ENCODE measurements at places on chromosomes 1 and 21.

GRCh38 chr1:230851291-230851691 is 17.0 kb downstream of the C1orf198 start:
- peak; percentile 74 for DNase-seq

DNA sequence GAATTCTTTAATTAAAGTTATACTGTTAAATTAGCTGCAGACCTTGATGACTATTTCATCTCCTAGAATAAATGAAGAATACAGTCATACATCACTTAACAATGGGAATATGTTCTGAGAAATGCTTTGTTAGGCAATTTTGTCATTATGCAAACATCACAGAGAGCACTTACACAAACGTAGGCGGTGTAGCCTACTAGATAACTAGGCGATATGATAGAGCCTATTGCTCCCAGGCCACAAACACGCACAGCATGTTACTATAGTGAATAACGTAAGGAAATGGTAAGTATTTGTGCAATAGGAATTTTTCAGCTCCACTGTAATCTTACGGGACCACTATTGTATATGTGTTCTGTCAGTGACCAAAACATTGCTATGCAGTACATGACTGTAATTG is 37.6 kb upstream of the DESI2 start:
- DNase-seq = no peak

DNA sequence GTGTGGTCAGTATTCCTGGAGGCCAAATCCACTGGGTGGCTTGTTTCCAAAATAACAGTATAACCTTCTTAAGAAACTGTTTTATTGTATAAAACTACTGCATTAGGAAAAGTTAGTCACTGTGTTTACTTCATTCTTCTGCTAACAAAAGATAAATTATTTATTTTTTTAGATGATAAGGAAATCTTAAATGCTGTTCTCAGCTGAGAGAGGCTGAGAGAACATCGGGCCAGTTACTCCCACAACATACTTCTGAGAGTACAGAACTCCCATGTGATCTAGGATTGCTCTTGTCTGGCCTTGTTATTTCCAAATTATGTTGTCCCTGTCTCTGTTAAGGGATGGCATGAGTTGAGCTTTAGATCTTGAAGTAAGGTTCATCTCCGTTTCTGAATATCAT is 96.7 kb upstream of the CXADR start:
- no peak for DNase-seq

DNA sequence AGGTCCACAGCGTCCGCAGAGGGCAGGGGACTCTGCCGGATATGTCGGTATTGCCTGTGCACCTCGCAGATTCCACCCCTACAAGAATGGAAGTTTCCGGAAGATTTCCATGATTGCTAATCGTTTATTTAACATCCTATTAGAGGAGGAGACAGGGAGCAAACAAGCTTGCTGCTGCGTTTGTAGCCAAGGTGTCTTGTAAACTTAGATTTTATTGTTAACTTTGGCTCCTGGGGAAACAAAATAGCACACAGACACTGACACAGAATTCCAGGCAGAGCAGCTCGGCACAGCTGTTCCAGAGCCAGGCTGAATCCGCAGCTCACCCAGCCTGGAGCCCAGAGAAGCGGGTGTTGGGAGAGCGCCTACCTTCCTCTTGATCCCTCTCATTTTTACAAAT is 75.7 kb downstream of the AJAP1 start:
- DNase-seq = no peak

DNA sequence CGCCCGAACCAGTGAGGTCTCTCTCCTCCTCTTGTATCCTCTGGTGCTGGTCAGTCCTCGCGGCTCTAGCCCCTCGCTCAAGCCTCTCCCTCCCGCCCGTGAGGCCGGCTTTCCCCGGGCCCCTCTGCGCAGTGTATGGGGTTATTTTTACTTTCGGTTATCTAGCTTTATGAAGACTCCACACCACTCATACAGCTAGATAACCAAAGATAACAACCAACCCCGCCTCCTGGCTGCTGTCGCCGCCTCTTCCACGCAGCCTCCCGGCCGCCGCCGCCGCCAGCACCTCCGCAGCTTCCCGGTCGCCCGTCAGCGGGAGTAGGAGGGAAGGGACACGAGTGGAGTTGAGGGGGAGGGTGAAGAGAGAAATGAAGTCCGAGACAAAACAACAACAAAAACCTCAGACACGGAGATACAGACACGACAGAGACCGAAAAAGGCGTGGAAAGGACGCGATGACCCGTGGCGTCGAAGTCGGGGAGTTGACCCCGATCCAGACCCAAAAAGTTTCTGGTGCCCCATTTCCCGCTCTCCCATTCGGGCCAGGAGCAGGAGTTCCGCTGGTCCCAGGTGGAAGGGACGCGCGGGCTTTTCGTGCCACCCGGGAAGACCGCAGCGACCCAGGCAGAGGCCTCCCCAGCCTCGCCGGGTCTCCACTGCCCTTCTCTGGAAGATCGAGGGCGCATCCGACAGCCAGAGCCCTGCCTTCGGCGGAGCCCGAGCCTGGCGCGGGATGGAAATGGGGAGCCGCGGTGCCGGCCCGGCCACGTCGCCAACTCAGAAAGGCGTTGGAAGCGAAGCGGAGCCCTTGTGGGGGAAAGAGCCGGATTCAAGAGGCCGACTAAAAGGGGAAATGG is 51.4 kb downstream of the RHBG start:
- no peak for DNase-seq

- peak; percentile 39 for DNase-seq
Observed at GRCh38 chr1:164660412-164660772, 101.4 kb downstream of the PBX1 start.

Data from AG10803 (cell line).